ENCODE measurements at places on chromosomes 5 and 9.

DNA sequence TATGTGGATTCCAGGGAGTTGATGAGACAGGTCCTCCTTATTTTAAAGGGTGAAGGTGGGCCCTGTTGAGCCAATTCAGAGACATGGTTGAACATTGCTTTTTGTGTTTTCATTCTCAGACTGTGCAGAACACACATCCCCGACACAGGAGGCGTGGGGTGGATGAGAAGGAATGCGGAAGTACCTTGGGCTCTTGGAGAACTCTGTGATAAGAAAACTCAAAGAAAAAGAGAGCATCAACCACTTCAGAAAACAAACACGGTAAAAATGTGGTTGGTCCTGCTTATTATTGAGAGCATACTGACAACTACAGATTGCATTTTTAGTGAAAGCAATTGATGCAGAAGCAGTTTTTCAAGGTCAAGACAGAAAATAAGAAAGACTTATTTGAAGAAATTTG, 659.8 kb downstream of the IRX1 start:
- no peak for DNase-seq

- no peak for DNase-seq
These were observed 412.0 kb downstream of the ACTL7B start for GRCh38 chr9:108443741-108444140.

DNA sequence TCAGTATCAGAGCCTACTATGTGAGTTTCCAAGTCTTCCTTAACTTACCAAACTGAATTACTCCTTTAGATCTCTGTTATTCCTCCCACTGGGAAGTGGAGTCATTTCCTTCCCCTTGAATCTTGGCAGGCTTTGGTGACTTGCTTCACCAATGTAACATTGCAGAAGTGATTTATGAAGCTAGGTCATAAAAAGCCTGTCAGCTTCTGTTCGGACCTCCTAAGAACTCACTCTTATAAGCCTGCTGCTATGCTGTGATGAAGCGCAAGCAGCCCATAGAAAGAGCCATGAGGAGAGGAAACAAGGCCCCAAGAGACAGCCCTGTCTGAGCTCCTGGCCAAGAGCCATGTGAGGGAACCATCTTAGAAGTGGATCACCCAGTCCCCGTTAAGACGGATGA, 14.2 kb upstream of the FOXB2 start:
- no peak for DNase-seq

DNA sequence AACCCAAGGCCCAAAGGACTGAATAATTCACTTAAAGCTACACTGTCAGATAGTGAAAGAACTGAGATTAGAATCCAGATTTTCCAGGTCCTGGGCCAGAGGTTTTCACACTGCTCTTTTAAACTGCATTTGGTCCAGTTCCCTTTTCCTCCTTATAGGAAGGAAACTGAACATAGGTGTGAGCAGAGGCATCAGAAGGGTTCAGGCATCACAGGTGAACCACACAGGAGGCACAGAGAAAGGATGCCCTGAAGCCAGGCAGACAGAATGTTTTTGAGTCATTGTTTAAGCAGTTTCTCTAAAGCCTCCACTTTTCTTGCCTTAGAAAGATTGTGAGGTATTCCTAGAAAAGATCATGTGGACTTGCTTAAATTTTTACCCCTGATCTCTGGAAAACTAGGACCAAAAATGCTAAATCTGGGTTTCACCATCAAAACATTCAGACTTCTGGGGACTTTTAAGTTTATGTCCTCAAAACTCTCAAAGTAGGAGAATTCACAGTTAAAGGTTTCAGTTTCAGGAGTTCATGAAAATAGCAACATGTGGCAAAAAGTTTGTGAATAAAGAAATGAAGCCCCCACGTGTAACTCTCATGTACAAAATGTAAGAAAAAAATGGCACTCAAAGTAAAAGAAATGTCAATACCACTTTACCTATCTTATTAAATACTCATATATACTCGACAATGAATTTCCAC, 386.1 kb downstream of the NTRK2 start:
- no peak for DNase-seq

DNA sequence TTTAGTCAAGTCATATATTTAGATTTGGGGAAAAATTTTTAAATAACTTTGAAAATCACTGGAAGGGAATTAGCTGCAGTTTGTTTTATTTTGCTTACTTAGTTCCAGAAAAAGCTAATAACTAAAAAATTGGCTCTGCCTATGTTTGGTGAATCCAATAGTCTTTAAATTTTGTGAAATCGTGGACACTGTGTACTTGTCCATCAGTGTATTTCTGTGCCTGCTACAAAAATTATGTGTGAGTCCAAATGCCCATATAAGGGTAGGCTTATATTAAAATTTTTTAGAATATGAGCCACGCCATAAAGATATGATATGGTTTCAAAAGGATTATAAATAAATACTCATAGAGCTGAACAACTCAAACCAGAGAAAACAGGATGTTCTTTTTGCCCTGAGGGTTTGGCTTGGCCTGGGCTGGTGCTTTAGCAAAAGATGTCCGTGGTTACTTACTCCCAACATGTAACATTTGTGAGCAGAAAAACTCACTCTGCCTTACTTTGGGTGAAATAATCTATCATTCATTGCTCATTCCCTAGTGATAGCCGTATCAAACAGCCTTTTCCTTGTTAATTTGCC, 133.2 kb upstream of the PRLR start:
- DNase-seq: no peak

DNA sequence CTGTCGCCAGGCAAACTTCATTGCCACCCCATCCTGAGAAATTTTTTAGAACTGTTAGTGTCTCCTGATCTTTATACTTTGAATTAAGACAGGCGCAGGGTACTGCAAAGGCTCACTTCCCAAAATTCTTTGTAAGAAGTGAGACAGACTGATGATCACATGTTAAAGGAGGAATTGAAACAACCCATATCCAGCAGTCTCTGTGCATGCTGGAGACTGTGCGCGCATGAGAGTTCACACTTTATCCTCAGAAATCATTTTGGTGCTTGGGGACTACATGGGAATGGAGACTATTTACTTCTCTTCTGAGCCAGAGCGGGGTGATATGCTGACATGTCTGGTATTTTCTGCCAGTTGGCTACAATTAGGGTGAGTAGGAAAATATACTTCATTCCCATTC, 91.2 kb downstream of the ZNF474 start:
- DNase-seq: no peak

DNA sequence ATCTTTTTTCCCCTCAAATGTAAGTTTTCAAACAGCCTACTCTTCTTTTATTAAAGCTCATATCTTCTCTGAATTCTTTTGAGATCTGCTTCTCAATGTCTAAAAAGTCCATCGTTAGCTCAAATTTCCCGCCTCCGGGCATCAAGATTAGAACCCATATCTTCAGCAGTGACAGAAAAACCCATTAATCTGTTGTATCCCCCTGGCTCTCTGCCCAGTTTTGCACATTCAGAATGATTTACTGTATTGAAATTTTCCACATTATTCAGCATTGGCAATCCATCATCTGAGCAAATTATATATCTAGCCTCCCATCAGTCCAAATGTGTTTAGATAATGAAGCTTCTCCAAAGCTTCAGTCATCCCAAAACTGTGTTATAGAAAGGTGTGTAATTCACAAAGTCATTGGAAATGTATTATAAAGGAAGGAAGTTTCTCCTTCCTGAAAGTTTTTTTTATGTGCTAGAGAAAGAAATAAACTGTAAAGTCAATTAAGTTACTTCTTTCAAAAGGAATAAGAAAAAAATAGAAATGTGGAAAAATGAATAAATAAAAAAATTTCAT, 849.9 kb downstream of the MAT2B start:
- DNase-seq: no peak
